ENCODE measurements at places on chromosomes 6 and 20.
A peak's percentile ranks its signal among the peaks of the same experiment; 100 is the strongest.

DNA sequence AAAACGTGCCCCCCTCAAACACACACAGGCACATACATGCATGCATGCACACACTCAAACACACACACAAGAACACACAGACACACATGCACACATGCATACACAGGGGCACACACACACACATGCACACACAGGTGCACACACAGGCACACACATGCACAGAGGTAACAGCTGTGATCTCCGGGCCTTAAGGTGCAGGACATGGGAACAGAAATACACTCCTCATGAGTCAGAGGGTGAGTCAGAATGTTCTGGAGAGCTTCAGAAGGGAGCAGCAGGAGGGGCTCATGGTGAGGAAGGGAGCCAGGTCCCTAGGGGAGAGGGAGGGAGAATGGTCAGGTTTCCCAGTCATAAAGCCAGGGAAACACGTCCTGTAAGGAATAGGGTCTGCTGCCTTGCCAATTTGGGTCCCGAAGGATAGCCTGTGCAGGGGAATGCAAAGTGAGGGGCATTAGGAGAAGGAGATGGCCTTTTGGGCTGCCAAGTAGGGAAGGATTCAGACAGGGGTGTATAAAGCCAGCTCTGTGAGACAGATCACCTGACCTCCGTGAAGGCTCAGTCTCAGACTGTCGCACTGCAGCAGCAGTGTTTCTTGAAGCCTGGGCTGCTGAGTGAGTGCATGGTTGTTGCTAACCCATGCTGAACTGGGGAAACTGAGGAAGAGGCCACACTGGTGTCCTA, 123.9 kb downstream of the MAFB start:
- DNase-seq: no peak

- no peak for DNase-seq
Measured at GRCh38 chr20:63132715-63133471, 83.0 kb downstream of the YTHDF1 start.

DNA sequence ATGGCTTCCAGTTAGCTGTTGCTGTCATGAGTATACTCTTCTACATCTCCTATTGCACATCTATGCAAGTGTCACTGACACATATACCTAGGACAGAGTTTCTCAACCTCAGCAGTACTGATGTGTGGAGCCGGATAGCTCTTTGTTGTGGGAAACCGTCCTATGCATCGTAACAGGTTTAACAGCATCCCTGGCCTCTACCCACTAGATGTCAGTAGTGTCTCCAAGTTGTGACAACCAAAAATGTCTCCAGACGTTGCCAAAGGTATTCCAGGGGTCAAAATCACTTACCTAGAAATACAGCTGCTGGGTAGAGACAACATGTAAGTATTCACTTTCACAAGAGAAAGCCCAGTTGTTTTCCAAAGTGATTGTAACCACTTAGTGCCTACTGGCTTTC, 637.6 kb downstream of the RNF144B start:
- DNase-seq: peak; percentile 25

DNA sequence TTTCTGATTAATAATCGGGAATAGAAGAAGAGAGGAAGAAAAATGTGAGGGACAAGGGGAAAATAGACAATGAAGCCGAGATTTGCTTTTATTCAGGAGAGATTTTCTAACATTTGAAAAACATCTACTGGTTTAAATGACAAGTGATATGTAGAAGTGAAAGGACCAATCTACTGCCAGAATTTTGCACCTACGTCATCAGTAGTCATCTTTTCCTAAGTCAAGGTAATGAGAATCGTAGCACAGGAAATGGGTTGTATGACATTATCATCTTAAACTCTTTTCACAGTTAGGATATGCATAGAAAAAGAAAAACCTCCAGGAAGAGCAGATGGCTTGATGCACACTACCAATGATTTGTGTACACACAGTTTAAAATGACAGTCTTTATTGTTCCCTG, 45.3 kb upstream of the RAB32 start:
- no peak for DNase-seq

DNA sequence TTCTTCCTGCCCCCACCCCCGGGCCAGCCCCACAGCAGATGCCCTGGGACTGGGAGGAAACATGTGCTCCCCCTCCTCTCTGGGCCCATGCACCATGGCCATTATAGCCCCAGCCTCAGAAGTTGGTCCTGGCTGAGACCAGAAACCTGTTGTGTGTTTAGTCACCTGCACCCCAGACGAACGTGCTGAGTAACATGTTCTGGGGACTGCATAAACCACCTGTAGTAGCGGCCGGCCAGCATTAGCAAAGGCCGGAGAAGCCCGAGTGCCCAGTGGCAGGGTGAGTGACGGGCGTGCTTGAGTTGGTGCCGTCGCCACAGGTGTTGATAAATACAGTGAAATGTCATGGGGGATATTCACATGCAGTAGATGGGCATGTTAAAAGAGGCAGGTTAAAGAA, 73.9 kb downstream of the TCP11 start:
- no peak for DNase-seq

All from NCI-H187 treated with DMSO at 0.1 percent for 48 hours (cell line).